ENCODE measurements at places on chromosomes 6 and 20.

GRCh38 chr6:28597217-28597835 is 71.6 kb downstream of the GPX5 start:
- no peak for DNase-seq

DNA sequence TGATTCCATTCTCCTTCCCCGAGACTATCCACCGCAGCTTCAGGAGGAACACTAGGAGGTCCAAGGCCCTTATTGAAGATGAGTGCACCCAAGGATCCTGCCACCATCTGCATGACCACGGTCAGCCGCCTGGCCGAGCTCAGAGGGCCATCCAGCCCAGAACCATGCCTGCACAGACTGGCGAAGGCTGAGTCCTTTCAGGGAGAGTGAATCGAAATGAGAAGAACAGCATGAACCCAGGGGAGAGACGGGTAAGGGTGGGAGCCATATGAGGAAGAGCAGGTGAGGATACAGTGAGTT is 26.3 kb downstream of the SERPINB6 start:
- no peak for DNase-seq

GRCh38 chr20:51926670-51927305 is 124.5 kb upstream of the SALL4 start:
- no peak for DNase-seq

DNA sequence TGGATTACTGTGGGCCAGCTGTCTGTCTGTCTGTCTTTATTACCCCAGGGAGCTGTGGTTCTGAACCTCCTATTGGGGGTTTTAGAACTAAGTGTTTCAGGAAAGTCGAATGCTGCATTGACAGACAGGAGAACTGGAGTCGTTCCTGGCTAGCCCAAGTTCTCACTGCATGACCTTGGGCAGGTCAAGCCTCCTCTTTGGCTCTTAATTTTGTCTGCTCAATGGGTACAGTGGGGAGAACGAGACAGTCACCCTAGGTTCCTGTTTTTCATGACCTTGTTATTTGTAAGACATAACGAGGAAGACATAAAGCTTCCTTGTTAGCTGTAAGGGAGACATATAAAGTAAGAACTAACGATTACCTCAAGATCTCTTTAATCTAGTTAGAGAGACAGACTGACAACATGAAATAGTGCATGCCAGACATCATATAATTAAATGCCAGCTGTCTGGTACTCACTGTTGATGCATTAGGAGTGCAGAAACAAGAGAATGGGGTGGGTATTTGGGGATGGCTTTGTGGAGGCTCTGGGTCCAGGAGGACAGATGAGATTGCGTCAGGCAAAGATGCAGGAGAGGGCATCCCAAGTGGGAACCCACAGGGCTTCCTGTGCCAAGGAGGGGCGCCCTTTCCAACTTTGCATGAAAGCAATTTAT is 3.7 kb upstream of the CCDC167 start:
- no peak for DNase-seq

GRCh38 chr6:20142866-20143265 is 69.4 kb downstream of the MBOAT1 start:
- no peak for DNase-seq

- DNase-seq, result no peak
These were observed 124.2 kb upstream of the PTPN1 start for GRCh38 chr20:50385733-50386640.
